ENCODE measurements at places on chromosomes 6 and 20.
A peak's percentile ranks its signal among the peaks of the same experiment; 100 is the strongest.

DNA sequence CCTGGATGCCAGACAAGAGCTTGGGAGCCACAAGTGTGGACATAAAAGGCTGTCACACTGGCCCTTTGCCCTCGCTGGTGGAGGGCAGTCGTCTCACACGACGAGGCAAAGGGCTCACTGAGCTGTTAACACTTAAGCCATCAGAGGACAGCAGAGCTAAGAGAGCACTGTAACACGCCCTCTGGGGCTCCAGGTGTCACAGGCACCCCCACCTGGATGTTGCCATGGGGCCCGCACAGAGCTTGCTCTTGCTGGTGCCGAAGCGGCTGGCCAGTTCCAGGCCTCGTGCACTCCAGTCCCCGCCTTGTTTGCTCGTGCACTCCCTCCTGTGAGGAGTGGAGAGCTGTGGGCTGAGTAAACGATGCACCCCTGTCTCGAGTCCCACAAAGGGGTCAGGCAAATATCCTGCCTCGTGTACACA is 37.4 kb downstream of the SLC35D3 start:
- DNase-seq = no peak

- no peak for DNase-seq
Observed at GRCh38 chr6:84033523-84034451, at the start of gene MRAP2. MRAP2 (plus strand) TSS chr6:84033772; CDS start chr6:84055319, 21,547 bp downstream.

- no peak for DNase-seq
Observed at GRCh38 chr20:25274891-25275812, 27.3 kb downstream of the PYGB start.

GRCh38 chr6:111950661-111951496 is 77.6 kb upstream of the FYN start:
- DNase-seq = no peak

- DNase-seq = peak; percentile 31
Observed at GRCh38 chr6:52512199-52512598, 64.7 kb downstream of the TRAM2 start.

GRCh38 chr6:11442495-11442894 is 95.1 kb upstream of the TMEM170B start:
- no peak for DNase-seq

GRCh38 chr20:63979557-63980316 is at the start of gene SAMD10:
SAMD10 (minus strand) TSS chr20:63979642; CDS start chr20:63979467, 175 bp downstream.
- no peak for DNase-seq

DNA sequence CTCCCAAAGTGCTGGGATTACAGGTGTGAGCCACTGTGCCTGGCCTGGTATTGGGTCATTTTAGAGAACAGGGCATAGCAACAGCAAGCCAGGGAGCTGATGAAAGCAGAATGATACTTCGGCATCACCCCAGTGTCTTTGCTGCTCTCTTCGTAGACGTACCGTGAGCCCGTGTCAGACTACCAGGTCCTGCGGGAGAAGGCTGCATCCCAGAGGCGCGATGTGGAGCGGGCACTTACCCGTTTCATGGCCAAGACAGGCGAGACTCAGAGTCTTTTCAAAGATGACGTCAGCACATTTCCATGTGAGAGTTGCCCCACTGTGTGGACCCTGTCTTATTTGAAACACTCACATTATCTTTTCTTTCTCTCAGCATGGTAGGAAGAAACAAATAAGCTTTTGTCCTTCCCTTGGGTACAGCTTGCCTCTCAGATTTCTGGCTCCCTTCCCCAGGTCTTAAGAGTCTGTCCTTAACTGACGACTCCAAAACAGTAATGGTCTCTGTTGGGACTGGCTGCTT is 15.9 kb downstream of the TAF8 start:
- DNase-seq = no peak

DNA sequence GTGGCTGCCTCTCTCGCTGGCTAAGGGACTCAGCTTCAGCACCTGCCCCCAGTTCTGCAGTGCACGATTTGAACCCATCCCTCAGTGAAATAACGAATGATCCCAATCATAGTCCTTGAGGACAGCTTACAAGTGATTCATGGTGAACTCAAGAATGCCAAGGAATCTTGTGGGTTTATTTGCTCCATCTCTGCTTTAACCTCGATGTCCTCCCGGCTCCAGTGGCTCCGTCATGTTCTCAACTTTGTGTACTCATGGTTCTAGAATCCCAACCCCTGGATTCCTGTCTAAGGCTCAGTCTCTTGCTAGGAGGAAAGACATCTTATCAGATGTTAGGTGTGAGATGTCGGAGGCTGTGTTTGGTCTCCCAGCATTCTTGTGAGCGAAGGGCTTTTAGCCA is 29.0 kb upstream of the GTSF1L start:
- no peak for DNase-seq

- no peak for DNase-seq
Observed at GRCh38 chr20:9344083-9344920, 170.1 kb upstream of the LAMP5 start.

DNA sequence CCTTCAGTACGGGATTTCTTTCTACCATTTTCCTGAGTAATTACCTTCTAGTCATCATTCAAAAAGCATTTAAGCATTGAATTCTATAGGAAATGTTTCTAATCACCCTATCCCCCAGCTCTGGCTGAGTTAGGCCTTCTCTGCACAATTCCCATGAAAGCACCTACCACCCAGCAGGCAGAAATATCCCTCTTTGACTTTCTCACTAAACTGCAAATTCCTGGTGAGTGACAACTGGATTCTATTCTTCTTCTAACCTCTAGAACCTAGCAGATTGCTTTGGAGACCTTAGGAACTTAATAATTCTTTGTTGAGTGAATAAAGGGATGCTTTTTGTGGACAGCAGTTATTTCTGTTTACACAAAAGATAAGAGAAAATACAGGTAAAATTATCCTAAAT is 328.7 kb downstream of the LAMA2 start:
- no peak for DNase-seq

DNA sequence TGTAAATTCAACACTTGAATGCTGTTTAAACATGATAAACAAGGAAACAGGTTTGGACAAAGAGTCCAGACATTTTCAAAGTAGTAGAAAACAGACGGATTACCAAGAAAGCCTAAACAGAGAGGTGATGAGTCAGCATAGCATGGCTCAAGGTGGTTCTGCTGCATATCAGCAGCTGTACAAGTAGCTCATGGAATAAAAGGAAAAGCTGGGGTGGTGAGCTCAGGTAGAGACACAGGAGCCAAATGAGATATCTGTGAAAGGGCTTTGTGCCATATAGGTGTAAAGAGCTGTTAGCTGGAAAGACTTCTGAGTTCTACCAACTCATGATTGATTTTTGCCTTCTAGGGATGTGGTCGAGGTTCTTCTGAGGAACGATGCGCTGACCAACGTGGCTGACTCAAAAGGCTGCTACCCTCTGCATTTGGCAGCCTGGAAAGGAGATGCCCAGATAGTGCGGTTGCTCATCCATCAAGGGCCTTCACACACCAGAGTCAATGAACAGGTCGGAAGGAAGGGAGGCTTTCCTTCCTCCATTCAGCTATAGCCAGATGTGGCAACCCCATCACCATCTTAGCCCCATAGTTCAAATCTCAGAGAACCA is 80.7 kb downstream of the ANKS1A start:
- DNase-seq = no peak

DNA sequence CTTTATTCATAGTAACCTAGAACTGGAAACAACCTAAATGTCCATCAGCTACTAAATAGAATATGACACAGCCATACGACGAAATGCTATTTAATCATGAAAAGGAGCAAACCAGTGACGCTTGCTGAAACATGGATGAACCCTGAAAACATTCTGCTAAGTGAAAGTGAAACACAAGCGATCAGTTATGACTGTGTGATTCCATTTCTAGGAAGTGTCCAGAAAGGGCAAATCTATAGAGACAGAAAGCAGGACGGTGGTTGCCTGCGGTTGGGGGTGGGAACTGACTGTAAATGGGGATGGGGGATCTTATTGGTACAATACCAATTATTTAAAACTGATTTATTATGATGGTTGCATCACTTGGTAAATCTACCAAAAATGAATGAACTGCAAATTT is 126.8 kb downstream of the IPCEF1 start:
- DNase-seq = no peak

GRCh38 chr6:104771258-104771832 is 88.4 kb downstream of the HACE1 start:
- no peak for DNase-seq

DNA sequence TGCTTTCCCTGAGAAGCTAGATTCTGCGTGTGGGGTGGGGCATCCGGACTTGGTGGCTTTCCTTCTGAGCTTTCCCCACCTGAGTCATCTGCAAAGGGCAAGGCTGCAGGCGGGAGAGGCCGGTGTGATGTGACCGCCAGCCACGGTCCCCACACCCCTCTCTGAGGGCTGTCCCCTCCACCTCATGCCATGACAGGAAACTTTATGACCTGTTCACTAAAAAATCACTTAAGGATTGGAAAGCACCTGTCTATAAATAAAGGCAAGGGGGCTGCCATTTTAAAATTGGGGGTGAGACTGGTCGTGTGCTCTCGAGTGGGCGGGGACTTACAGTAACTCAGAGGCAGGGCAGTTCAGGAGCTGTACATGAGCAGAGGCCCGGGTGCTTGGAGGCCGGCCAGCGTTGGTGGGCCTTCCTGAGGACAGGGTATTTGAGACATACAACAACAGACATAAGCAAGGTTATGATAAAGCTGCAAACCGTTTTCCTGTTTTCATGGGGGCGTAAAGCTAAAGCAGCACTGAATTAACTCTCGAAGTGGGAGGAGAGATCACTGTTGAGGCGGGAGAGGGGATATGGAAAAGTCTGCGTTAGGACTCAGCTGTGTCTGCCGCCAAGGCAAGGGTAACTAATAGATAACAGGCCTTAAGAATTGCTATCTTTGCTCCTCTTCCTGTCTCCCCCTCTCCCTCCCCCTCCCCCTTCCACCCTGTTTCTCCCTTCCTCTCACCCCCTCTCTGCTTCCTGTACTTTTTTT is 16.1 kb upstream of the SERPINB1 start:
- no peak for DNase-seq

- DNase-seq = no peak
Observed at GRCh38 chr6:168559574-168560098, 118.7 kb downstream of the SMOC2 start.

DNA sequence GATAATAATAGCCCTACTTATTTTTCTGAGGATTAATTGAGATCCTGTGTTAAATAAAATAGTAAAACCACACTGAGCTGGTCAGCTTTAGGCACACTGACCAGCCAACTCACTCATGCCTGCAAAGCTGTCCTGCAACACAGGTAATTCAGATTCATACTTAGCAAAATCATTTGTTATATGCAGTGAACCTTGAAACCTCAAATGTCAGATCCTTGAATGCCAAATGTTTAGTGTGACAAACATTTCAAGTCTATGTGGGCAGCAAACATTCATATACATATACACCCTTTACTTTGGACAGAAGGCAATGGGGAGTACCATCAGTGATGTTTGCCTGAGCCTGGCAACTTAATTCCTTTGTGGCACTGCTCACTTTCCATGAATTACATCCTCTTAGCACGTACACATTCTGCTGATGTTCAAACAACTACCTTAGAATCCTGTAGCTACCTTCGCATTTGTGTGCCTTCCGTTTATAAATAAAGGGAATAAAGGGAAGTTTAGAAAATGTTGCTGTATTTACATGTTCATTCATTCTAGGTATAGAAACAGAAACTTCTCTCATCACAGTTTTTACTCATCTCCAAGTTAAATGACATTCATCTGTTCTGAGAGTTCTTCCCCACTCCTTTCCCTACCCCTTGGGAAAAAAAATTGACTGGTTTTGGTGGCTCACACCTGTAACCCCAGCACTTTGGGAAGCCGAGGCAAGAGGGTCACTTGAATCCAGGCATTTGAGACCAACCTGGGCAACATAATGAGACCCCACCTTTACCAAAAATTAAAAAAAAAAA is 140.8 kb downstream of the ZFAND3 start:
- no peak for DNase-seq

DNA sequence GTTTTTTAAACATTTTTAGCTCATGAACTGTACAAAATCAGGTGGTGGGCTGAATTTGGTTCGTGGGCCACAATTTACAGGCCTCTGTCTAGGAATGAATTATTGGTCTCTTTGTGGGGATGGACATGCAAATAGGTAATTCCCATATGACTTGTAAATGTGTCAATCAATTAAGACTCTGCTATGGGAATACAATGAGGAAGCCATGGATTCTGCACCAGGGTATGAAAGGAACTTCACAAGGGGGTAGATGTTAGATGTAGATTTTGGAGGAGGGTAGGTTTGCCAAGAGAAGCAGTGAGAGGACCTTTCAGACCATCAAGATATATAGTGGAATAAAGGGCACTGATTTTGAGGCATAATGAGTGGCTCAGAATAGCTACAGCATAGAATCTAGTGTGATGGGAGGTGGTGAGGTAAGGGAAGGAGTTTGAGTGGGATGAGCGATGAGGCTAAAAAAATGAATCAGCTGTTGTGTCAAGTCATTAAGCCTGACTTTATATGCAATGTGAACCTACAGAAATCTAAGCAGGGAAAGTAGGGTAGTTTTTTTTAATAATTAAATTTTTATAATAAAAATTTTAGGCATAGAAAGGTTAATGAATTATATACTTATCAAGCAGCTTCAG is 32.6 kb upstream of the RNF182 start:
- no peak for DNase-seq

Data from GOT3 (cell line).